Activated CD4-positive, CD25-positive, alpha-beta regulatory T cell (primary cell): ENCODE measurements at places on chromosomes 4 and X.

DNA sequence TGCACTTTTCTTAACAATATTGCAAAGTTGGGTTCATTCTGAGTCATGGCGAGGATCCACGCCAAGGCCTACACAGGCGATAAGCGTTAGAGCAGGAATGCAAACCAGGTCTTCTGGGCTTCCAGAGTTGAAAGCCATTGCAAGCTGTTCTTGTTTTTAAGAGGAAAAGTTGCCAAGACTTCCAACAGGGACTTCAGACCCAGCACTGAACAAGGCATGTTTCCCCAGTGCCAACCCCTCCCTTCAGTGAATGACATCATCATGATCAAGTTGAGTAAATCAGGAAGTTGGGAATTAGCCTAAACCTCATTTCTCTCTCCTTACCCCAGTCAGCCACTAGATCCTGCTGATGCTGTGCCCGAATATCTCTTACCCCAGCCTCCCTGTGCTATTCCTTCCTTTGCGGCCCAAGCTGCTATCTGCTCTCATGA lies 355.1 kb downstream of the HS3ST1 start:
- no peak for DNase-seq

- DNase-seq, result no peak
Observed at GRCh38 chr4:16914208-16914607, 15.8 kb upstream of the LDB2 start.

DNA sequence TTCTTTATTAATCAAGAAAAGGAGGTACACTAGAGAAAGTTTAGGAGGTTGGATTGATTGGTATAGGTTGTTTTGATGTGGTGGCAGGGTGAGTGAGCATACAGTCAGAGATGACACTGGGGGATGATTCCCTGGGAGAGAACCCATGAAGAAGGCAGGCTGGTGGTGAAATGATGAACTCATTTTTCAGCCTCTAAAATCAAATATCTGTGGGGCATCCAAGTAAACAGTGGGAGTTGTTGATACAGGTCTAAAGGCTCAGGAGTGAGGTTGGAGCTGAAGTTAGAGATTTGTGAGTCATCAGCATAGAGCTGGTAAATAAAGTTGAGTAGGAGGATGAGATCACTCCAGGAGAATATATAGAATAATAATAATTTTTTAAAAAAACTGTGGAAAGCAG lies 10.0 kb upstream of the AP1S2 start:
- no peak for DNase-seq

GRCh38 chr4:163866728-163867315 lies 372.3 kb downstream of the TMA16 start:
- DNase-seq, result no peak

GRCh38 chr4:173858471-173858870 lies 328.4 kb upstream of the HAND2 start:
- no peak for DNase-seq

DNA sequence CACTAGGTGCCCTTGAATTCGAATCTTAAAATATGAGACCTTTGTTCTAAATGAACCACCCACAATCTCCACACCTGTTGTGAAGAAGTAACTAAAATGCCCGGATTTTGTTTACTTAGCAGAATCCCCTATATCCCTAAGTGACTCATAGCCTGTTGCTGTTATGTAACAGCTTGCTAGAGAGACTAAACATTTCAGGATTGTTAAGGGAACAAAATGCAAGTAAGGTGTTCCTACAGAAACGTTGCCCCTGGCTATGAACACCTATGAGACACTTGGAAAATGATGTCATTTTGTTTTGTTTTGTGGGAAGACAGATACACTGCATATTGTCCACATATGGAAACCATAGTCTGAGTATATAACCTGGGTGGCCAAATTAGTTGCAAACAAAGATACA lies 24.2 kb upstream of the MXRA5 start:
- DNase-seq, result no peak

GRCh38 chr4:103197765-103198110 lies 405 bp downstream of the CENPE start:
- no peak for DNase-seq

DNA sequence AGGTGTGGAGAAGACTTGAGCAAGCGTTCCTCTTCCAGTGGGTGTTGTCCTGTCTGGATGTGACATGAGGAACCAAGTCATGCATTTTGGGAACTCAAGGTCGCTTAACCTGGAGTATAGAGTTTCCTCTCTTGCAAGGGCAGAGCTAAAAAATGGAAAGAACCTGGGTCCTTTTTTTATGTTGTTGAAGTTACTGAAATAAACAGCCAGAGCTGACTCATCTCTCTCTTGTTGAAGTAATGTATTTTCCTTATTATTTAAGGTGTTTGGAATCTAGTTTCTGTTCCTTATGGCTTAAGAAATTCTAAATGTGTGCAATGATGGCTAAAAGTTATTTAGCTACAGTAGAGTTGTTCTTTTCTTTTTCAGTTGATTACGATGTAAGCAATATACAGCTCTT lies 314.5 kb downstream of the CAMK2D start:
- DNase-seq, result no peak

DNA sequence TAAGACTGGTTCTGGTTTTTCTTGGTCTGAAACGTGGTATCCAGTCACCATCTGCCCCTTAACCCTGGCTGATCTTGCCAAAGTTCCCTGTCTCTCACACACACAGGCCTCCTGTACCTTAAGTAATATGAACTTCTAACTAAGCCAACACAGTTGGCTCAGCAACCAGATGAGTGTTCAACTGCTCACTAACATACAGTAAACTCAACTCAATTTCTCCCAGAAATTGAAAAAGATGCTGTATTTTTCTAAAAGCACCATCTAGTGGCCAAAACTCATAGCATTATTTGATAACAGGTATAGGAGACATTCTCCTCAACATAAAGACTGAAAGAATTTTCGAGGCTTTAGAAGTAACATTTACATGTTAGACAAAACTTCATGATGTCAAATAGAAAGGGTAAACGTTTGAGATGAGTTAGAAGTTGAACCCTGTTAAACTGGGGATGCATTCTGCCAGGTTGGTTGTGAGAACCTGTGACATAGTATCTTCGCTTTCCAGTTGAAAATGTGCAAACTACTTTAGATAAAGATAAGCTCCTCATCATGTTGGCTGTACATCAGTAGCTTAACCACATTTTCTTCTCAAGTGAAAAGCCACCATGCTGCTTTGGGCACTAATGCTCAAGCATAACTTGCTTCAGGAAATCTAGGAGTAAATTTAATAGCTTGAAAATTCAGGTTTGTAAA lies 31.2 kb downstream of the CCNI start:
- no peak for DNase-seq
